ENCODE measurements at places on chromosomes 1 and 21.

DNA sequence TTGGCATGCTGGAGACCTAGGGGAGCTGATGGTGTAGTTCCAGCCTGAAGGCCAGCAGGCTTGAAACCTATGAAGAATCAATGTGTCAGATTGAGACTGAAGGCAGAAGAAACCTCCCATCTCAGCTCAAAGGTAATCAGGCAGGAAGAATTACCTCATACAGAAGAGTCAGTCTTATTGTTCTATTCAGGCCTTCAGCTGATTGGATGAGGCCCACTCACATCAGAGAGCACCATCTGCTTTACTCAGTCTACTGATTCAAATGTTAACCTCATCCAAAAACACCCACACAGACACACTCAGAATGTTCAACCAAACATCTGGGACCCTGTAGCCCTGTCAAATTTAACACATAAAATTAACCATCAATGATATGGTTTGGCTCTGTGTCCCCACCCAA, 13.7 kb upstream of the CCN1 start:
- DNase-seq: no peak

GRCh38 chr1:175493321-175494010, 249.9 kb downstream of the TNR start:
- DNase-seq: no peak

DNA sequence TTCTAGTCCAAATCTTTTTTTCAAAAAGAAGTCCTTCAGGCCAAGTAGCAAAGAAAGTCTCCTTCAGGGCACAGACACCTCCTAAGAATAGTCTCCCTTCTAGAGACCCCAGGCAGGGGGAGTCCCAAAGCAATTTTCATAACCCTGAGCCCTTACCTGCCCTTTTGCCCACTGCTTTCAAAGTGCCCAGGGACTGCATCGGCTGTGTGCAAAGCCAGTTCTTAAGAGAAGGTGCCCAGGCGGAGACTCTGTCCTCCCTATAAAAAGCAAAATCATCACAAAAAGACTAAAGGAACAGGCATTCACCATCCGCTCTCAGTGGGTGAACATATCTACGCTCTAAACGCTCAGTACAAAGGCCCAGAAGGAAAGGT, 32.2 kb downstream of the ELK4 start:
- no peak for DNase-seq

DNA sequence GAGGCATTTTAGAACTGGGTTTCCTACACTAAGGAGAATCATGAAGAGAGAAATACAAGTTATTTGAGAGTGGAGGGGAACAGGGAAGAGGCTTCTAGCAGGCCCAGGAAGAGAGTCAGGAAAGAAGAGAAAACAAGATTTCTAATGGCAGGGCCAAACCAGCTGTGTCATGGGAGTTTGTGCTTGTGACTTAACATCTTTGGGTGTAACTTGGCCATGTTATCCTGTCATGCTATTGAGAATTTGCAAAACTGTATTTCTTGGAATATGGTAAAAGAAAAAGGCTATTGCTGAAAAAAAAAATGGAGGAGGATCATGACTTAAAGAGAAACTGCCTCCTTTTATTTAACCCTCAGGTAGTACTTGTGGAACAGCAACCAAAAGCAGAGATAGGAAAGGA, 47.4 kb upstream of the TNFSF18 start:
- DNase-seq: no peak
